ENCODE measurements at places on chromosomes 4 and X.

DNA sequence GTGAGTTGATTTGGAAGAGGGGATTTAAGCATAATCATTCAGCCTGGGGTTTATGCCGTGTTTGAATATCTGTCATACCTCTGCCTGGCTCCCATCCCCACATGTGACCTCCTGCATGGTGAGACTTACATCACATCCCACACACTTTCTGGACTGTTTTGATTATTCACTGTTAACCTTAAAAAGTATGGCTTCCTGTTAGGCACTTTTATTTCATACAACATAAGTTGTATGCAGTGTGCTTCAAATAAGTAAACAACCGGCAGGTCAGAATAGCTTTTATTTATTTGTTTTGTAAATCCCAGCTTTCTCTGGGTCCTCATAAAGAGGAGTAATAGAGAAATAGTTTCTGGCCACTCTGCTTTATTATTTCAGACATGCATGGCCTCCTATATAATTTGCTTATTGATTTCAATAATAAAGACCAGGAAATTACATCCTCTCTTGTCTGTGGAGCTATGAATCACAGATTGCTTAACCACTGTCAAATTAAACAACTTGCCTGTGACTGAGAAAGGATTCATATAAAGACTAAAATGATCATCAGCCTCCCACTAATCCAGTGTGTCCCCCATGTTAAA is 376.8 kb upstream of the ZFP42 start:
- DNase-seq, result no peak

DNA sequence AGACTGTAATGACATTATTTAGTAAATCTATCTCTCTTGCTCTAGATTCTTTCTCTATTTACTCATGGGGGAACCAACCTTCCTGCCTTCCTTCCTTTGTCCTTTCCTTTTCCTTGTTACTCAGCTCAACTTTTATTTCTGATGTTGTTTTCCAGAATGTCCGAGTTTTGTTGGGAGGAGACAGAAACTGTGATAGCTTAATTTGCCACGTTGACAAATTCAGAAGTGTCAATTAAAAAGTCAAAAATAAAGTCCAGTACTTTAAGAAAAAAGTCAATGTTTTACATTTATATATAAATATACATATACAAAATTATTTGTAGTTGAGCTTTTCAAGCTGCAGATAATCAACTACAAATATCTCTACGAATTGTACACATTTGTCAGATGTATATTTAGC is 1187.7 kb downstream of the ADGRL3 start:
- DNase-seq, result no peak

DNA sequence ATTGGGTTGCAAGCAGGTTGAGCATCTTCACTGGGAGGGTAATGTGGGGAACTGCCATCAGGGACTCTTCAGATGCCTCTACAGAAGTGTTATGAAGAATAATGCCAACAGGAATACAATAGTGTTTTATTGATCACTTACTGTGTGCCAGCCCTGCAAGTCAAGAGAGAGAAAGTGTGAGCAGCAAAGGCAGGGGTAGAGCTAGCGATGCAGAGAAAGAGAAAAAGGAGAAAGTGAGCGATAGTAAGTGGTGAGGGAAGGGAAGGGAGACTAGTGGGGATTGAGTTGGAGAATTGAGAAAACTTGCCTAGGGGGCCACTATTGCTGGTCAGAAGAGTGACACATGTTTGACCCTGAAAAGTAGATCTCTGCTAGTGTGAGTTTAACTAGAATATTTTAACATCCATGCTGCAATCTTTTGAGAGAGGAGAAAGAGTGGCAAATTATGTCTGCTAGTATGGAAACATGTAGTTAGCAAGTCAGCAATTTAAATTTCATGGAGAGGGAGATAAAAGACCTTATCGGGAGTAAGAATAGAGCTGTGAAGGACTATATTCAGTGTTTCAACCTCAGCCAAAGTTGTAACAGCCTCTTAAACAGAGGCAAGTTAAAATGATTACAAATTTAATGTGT is 12.2 kb downstream of the AFF1 start:
- DNase-seq, result no peak

DNA sequence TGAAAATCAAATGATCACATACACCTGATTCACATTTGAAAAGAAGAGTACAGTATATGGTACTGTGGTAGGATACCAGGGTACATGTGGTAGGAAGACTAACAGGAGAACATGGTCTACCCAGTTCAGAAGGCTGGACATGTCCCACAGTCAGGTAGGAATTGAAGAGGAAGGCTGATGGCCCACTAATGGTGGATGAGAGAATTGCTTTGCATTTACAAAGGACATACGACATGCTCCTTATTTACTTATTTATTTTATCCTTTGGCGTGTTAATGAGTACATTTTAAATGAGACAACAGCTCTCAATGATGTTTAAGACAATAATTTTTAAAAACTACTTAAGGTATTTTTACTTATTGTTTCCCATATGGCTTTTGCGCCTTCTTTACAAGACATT is 106.7 kb upstream of the BMP2K start:
- DNase-seq, result no peak
